ENCODE measurements at places on chromosomes 4 and X. TPM values are rescaled to one million over a fixed set of nuclear protein-coding genes. Genes with fewer than 3 reads are reported as not detected.

- no peaks in the 10 kb centered on the region for H3K36me3 ChIP-seq
- no peaks in the 10 kb centered on the region for H3K4me1 ChIP-seq
- no peak for DNase-seq
- no peaks in the 10 kb centered on the region for H3K27me3 ChIP-seq
Observed at GRCh38 chrX:56798339-56798711, 69.3 kb downstream of the NBDY start.

GRCh38 chrX:96835660-96836289 is 47.9 kb upstream of the RPA4 start:
- peaks cover 5% of the 10 kb centered on the region for H3K4me1 ChIP-seq
- H3K4me3 ChIP-seq, result no peak overlapping the region
- no peaks in the 10 kb centered on the region for H3K36me3 ChIP-seq
- no peak for DNase-seq
- no peaks in the 10 kb centered on the region for H3K27me3 ChIP-seq

GRCh38 chr4:10715135-10715534 is 30.6 kb upstream of the CLNK start:
- no peaks in the 10 kb centered on the region for H3K27me3 ChIP-seq
- no peak for DNase-seq
- H3K4me3 ChIP-seq, result no peak overlapping the region
- no peaks in the 10 kb centered on the region for H3K4me1 ChIP-seq
- no peaks in the 10 kb centered on the region for H3K36me3 ChIP-seq
- no peak overlapping the region for H3K27ac ChIP-seq

DNA sequence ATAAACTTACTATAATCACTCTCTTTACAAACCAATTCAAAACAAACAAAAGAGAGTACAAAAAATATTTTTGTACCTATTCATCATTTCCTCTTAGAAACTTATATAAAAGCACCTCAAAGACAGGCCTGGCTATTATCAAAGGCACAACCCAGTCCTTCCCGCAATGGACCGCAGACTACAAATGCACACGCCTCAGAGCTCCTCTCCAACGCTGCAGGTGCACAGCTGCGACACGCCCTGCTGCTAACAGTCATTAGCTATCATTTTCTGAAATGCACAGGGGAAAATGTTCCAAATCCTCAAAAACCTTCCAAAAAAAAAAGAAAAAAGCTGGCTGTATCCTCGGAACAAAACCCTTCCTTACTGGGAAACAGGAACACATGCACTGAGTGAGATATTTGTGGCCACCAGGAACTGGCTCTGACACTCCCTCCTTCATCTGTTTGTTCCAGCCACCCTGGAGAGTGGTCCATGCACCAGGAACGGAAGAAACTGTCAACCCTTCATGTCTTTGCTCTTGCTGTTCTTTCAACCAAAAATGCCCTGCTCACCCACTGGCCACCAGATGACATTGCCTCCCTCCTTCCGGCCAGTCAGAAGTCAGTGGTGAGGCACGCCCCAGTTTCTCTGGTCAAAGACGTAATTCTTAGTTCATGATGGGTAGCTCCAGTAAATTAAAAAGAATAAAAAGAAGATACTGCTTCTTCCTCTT is 16.7 kb downstream of the IRF2 start:
- no peaks in the 10 kb centered on the region for H3K36me3 ChIP-seq
- no peak for DNase-seq
- H3K27ac ChIP-seq, result no peak overlapping the region
- H3K4me1 ChIP-seq, result peaks cover 20% of the 10 kb centered on the region
- no peaks in the 10 kb centered on the region for H3K27me3 ChIP-seq

- H3K27me3 ChIP-seq, result no peaks in the 10 kb centered on the region
- peaks cover 37% of the 10 kb centered on the region for H3K4me1 ChIP-seq
Observed at GRCh38 chr4:153468587-153468986, 2.4 kb downstream of the TMEM131L start.

- H3K27ac ChIP-seq, result no peak overlapping the region
- no peaks in the 10 kb centered on the region for H3K36me3 ChIP-seq
- no peak overlapping the region for H3K4me3 ChIP-seq
- DNase-seq, result no peak
Observed at GRCh38 chrX:28649541-28649940, 62.3 kb downstream of the IL1RAPL1 start.

DNA sequence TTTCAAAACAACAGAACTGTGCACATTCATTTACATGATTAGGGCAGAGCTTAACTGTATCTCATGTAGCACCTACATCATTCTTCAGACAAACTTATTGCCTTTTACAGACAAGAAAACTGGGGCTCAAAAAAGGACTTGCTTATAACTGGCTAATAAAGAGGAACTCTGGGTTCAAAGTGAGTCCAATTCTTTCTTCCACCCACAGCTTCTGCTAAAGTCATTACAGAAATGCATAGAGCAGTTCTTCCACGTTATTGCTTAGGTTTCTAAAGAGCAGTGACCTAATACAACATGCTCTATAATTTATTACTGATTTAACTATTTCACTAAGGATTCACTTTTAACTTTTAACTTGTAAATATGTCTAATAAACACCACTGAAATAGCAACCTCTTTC is 60.6 kb downstream of the ELOVL6 start:
- no peaks in the 10 kb centered on the region for H3K27me3 ChIP-seq
- peaks cover 11% of the 10 kb centered on the region for H3K4me1 ChIP-seq
- no peak overlapping the region for H3K27ac ChIP-seq
- no peak overlapping the region for H3K4me3 ChIP-seq
- no peaks in the 10 kb centered on the region for H3K36me3 ChIP-seq

- H3K27ac ChIP-seq, result no peak overlapping the region
- no peak overlapping the region for H3K4me3 ChIP-seq
- DNase-seq, result no peak
- H3K36me3 ChIP-seq, result no peaks in the 10 kb centered on the region
- no peaks in the 10 kb centered on the region for H3K4me1 ChIP-seq
- H3K27me3 ChIP-seq, result no peaks in the 10 kb centered on the region
Observed at GRCh38 chr4:155679343-155679742, 12.7 kb downstream of the GUCY1A1 start.

- DNase-seq, result no peak
- no peak overlapping the region for H3K27ac ChIP-seq
- no peaks in the 10 kb centered on the region for H3K4me1 ChIP-seq
- no peaks in the 10 kb centered on the region for H3K36me3 ChIP-seq
Observed at GRCh38 chr4:16505726-16506125, 279.5 kb upstream of the TAPT1 start.

GRCh38 chr4:182748283-182748682 is 168.9 kb downstream of the DCTD start:
- H3K27me3 ChIP-seq, result peaks cover 10% of the 10 kb centered on the region
- no peak overlapping the region for H3K4me3 ChIP-seq
- H3K36me3 ChIP-seq, result no peaks in the 10 kb centered on the region
- H3K27ac ChIP-seq, result no peak overlapping the region

DNA sequence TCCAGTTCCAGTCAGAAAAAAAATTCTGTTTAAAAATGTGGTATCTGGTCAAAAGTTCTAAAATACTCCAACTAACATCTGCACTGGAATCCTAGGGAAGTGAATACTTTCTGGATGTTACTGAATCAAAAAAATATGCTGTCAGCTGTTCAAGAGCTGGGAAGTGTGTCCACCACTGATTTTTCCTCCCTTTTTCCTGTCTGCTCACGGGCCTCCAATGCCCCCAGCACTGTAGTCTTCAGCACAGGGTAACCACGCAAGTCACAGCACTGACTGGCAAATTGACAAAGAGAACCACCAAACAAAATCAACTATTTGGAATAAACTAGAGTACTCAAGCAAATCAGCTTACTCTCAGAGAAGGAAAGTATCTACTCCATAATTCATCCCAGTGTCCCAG is 9.9 kb downstream of the VEGFC start:
- no peaks in the 10 kb centered on the region for H3K27me3 ChIP-seq
- H3K4me3 ChIP-seq, result no peak overlapping the region
- no peaks in the 10 kb centered on the region for H3K36me3 ChIP-seq
- peaks cover 27% of the 10 kb centered on the region for H3K4me1 ChIP-seq
- H3K27ac ChIP-seq, result no peak overlapping the region

The AFM gene
- not detected for total RNA-seq

The NR3C2 gene
- total RNA-seq, result 0.96 TPM

The NLRP2B gene
- not detected for total RNA-seq

The CLCN4 gene
- 3.1 TPM for total RNA-seq

The RADX gene
- total RNA-seq, result 0.20 TPM
